ENCODE measurements at places on chromosomes 6 and 20.
A peak's percentile ranks its signal among the peaks of the same experiment; 100 is the strongest.

GRCh38 chr6:33050014-33050810 is 23.2 kb downstream of the HLA-DPA1 start:
- DNase-seq: peak; percentile 72

GRCh38 chr6:89986650-89987074 is 92.4 kb downstream of the GJA10 start:
- peak; percentile 40 for DNase-seq

DNA sequence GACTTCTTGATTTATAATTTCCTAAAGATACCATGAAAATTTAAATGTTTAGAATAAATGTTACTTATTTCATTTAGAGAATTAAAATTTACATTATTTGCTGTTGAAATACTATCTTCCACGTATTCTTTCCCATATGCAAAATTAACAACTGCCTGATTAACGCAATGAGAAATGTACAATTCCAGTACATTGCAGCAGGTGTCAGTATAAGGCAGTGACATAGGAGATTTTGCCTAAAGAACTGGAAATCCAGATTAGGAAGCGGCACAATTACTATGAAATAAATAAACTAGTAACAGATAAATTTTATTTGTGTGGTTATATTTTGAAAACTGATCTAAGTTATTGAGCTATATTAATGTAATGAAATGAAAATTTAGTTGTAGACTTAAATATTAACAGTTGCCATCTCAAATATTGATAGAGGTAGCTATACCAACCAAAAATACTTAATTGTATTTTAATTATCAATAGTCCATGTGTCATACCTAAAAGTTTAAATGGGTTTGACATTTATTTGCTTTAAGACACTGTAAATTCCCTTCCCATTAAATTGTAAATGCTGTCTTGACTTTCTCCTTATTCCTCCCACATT is 300.2 kb downstream of the UTRN start:
- peak; percentile 63 for DNase-seq

DNA sequence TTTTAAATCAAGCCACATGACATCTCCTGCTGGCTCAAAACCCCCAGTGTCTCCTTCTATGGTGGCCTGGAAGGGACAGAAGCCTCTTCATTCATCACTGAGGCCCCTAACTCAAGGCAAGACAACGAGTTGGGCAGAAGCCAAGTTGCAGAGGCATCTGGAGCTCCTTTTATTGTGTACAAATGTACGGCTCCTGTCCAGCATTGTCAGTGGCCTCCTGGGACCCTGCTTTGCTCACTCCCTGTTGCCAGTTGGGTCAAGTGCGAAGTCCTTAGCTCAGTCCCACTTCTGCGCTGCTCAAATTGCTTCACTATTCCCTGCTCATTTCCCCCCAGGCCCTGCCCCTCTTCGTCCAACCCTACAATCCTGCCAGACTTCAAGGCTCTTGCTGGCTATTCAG is 181.2 kb upstream of the PMEPA1 start:
- DNase-seq: no peak

DNA sequence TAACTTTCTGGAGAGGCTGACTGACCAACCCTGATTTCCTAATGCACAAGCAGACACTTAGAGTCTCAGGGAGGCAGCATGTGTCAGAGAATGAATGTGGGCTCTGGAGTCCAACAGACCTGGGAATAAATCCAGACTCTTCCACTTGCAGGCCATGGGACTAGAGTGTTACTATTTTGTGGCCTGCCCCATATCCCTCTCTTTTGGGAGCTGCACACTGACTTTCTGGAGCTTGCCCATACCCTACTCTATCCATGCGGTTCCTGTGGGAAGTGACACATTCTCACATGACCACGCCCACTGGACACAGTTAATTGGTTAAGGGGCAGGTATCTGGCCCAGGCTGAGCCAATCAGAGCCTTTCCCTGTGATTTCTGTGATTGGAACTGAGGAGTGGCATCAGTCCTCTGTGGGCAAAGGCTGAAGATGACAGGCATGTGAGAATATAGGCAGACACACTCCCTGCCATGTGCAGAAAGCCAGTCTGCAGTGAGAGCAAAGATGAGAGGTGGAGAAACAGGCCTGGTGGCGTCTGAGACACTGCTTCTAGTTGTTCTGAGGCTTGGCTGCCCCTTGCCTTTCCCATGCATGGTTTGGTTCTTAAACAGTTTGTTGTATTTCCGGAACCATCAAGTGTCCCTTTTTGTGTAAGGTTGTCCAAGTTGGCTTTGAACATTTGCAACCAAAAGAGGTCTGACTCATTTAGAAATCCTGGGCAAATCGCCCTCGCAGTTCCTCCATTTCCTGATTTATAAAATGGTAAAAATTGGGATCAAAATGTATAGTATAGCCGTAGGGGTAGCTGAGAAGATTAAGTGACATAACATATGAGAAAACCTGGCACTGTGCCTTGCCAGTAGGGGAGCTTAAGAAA is 125.6 kb downstream of the CDC5L start:
- DNase-seq: peak; percentile 44
